ENCODE measurements at places on chromosomes 4 and X.

GRCh38 chr4:77100234-77100633 lies 24.4 kb upstream of the CCNI start:
- DNase-seq: no peak

- DNase-seq: no peak
Measured at GRCh38 chr4:79206660-79207059, 119.2 kb downstream of the NAA11 start.

- no peak for DNase-seq
Measured at GRCh38 chr4:185779517-185779916, 32.5 kb downstream of the SORBS2 start.

GRCh38 chr4:158020734-158021346 lies 152.0 kb downstream of the GASK1B start:
- DNase-seq: peak; percentile 96

DNA sequence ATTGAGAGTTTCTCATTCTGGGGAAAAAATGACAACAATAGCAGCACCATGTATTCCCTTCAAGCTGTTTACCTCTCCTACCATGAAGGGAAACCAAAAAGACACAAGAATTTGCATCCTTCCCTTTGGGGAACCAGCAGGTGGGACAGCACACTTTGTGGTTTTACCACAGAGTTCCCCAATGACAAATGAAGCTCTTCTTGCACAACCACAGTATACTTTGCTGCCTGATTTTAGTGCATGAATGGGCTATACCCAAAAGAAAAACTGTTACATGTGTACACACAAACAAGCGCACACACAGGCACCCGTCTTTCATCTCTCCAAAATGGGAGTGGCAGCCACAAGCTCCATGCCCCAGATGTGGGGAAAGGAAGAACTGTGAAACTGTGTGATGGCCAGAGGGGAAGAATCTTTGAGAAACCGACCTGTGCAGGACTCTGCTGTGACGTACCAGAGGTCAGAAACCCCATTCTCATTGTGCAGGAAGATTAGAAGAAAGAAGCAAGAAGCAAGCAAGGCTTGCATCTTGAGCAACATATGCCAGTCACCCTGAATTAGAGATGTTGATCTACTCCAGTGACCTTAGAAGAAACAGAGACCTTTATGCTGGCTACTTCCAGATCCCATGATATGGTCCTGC lies 2.7 kb upstream of the MAML3 start:
- DNase-seq: no peak

DNA sequence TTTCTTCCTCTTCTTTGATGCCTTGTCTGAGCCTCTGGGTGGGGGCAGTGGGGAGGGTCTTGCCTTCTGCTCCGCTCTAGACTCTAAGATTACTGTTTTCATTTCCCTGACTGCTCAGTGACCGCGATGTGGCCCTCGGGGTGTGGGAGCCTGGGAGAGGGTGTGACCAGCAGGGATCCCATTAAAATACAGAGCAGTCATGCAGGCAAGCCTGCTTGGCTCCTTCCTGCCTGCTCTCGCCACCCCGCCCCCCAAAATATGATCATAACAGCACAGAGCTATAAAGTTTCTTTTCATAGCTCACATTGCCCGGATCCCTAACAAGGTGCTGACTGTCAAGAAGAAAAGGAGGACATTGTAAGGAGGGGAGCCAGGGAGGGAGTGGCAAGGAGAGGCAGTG lies 332.9 kb downstream of the RAB28 start:
- no peak for DNase-seq

DNA sequence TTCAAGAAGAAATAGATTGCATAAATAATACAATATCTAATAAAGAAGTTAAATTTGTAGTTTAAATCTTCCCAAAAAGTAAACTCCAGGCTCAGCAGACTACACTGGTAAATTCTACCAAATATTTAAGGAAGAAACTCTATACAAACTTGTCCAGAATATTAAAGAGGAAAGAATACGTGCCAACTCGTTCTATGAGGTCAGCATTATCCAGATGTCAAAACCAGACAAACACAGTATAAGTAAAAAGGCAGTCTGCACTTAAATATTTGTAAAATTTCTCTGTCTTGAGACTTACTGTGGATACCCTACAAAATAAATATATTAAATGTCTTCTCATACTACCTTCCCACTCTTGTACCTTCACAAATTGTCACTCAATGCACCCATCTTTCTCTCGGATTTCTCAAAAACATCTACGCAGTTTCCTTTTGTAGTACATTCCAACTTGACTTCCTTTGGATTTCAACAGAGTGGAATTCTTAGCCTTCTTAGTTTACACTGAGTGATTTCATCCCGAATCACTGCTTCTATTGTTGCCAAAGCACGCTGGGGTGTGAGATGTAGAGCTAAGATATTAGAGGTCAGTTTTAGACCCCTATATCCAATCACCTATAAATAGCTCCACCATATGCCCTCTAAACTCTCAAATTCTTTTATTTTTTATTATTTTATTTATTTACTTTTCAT lies 71.6 kb upstream of the MAB21L2 start:
- peak; percentile 91 for DNase-seq

GRCh38 chr4:102213031-102213430 lies 132.3 kb downstream of the SLC39A8 start:
- DNase-seq: no peak

- DNase-seq: peak; percentile 19
Measured at GRCh38 chr4:188596021-188596420, 456.8 kb downstream of the TRIML1 start.

GRCh38 chr4:133147921-133148689 lies 989 bp upstream of the PCDH10 start:
- DNase-seq: peak; percentile 73

DNA sequence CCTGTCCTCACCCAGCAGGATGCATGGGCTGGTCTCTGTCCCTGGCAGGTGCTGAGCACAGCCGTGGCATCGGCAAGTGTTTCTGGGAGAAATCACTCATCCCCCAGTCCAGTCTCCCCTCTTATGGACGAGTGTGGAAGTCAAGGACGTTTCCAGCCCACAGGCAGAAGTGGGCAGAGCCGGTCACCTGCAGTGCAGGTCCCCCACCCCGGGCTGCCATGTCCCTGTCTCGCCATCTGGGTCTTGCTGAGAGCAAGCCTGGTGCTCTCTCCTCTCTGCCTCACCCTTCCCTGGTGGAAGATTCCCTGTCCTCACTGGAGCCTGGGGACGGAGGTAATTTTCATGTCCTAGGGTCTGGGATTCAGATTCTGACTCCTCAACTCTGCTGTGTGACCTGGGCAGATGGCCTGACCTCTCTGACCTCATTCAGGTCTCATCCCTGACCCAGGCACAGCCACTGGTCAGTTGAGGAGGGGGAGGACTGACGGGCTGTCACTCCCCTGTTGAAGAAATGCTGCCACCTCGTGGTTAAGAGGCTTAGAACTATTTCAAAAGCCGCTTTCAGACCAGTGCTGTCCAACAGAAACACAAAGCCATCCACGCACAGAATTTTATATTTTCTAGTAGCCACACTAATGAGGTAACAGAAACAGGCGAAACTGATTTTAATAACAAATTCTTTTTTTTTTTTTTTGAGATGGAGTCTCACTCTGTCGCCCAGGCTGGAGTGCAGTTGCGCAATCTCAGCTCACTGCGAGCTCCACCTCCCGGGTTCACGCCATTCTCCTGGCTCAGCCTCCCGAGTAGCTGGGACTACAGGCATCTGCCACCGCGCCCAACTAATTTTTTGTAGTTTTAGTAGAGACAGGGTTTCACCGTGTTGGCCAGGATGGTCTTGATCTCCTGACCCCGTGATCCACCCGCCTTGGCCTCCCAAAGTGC lies 1.8 kb downstream of the CPZ start:
- peak; percentile 76 for DNase-seq

DNA sequence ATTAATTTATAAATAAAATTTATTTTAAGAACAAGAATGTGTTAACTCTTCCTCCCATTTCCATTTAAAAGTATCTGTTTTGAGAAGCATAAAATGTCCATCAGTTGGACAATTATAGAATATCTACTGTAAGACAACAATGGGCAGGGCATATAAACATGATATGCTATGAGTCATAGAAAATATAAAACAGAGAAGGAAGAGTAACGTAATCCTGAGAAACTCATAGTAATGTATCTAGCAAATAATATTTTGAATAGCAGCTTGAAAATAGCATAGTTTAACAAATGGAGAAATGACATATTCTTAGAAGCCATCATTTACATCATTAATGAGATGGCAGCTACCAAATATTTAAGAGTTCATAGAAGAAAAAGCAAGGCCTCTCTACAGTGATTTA lies 820.3 kb upstream of the PCDH10 start:
- DNase-seq: no peak

DNA sequence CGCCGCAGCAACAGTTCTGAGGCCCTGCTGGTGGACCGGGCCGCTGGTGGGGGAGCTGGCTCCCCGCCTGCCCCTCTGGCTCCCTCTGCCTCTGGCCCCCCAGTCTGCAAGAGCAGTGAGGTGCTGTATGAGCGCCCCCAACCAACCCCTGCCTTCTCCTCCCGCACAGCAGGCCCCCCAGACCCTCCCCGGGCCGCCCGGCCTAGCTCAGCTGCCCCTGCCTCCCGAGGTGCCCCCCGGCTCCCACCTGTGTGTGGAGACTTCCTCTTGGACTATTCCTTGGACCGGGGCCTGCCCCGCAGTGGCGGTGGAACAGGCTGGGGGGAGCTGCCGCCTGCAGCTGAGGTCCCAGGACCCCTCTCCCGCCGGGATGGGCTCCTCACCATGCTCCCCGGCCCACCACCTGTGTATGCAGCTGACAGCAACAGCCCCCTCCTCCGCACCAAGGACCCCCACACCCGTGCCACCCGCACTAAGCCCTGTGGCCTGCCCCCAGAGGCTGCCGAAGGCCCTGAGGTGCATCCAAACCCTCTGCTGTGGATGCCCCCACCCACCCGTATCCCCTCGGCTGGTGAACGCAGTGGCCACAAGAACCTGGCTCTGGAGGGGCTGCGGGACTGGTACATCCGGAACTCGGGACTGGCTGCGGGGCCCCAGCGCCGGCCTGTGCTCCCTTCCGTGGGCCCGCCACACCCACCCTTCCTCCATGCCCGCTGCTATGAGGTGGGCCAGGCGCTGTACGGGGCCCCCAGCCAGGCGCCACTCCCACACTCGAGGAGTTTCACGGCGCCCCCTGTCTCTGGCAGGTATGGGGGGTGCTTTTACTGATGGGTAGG lies 6.3 kb downstream of the PRAF2 start:
- no peak for DNase-seq

GRCh38 chrX:41721590-41721989 lies 2.4 kb upstream of the GPR82 start:
- no peak for DNase-seq

DNA sequence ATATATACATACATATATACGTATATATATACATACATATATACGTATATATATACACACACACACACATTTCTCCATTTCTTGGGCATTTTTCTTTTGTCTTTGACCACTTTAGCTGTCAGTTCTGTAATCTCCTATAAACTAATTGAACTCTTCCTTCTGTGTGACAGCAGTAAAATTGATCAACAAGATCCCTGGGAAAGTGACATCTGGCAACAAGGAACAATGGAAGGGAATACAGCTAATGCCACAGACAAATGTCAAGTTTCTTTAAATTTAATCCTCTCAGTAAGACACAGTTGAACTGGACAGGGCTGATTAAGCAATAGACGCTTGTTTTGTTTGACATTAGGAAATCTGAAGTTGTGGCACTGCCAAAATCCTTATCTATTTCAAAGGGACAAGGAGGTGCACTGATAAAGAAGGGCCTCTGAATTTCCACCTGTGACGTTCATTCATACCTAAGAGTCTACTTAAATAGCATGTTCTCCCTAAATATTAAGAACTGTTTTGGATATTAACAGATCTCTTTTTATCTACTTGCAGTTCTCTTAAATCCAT lies 126.9 kb downstream of the RNF150 start:
- DNase-seq: no peak

- DNase-seq: peak; percentile 21
Measured at GRCh38 chr4:99458911-99459447, 23.8 kb upstream of the ADH7 start.

DNA sequence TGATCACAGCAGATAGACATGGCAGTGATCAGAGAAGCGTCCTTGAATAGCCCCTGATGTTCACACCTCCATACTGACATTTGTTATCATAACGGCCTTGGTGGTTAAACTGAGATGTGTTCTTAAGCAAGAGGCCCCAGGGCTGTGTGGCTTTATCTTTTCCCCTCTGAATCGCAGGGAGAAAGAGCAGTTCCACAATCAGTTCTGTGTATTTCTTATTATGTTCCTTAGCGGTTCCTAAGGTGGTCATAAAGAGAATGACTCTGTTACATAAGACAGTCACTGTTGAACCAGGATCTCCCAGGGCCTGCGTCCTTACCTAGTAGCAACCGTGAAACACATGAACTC lies 52.8 kb upstream of the CBR4 start:
- peak; percentile 90 for DNase-seq

DNA sequence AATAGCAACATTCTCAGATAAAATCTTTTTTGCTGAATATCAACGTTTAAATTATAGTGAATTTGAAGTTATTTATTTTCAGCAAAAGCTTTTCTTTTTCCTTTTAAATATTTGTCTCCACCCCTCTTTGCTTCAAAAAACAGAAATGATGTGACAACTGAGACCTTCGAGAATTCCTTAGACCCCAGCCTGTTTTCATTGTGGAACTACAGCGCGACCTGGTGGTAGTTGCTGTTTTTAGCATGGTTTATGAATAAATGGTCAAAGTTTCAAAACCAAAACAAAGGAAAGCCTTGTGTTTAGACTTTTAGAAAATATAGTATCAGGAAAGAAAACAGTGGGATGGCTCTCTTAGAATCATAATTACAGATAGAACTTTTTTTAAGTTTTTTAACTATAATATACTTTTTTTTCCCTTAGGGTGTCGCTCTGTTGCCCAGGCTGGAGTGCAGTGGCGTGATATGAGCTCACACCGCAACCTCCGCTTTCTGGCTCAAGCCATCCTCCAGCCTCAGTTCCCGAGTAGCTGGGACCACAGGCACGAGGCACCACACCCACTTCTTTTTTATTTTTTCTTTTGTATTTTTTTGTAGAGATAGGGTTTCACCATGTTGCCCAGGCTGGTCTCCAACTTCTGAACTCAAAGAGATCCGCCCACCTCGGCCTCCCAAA lies 26.8 kb upstream of the TMEM184C start:
- peak; percentile 55 for DNase-seq

DNA sequence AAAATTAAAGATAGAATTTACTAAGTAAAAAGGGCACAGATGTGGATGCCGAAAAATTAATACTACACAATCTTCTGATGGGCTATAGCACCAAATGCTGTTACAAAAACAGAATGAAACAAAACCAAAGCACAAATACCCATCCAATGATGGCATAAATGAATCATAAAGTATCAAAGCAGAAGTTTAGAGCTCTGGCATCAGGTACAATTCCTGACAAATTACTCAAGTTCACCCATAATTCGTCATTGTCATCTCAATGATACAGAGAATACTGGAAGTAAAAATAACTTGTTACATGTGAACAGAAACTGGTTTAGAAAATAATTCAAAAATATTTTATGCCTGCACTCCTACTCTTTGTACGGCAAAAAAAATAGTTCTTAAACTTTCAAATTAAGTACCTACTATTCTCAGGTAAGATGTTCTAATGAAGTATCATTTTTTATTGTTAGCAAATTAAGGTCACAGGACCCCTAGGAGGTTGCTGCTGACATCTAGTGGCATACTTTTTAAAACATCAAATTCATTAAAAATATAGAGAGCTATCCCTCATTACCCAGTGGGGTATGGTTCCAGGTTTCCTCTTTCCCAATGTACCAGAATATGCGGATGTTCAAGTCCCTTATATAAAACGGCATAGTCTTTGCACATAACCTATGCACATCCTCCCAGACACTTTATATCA lies 126.1 kb downstream of the INPP4B start:
- peak; percentile 21 for DNase-seq

GRCh38 chrX:44224760-44225159 lies 118.7 kb downstream of the EFHC2 start:
- DNase-seq: no peak

- DNase-seq: no peak
Measured at GRCh38 chr4:70533211-70533610, 14.8 kb downstream of the AMTN start.

Data from amniotic epithelial cell (primary cell).